ENCODE measurements at places on chromosomes 4 and X. TPM values are rescaled to one million over a fixed set of nuclear protein-coding genes. Genes with fewer than 3 reads are reported as not detected.

Gene MGARP
- 0.19 TPM for total RNA-seq

DNA sequence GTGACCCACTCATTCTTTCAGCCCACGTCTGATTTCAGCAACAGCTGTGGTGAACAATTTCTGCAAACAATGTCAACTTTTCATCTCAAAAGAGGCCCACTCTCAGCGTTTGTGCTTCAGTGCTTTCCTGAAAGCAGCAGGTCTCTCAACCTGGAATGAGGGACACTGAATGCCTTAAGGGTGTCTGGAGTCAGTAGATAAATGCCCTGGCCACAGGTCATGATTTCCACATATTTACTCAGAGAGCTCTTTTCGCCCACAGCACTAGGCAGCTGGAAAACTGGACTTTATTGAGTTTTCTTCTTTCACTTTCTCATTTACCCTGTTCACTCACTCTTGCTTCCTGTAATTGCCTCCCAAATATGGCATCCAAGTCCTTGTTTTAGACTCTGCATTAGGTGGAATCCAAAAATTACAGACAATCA lies 52.8 kb downstream of the NPFFR2 start:
- no peak for DNase-seq

GRCh38 chr4:183008492-183008891 lies 90.6 kb upstream of the WWC2 start:
- DNase-seq, result no peak

- no peak for DNase-seq
Measured at GRCh38 chrX:40263014-40263560, 165.3 kb upstream of the BCOR start.

Gene TRMT10A
- total RNA-seq, result 8.5 TPM

Gene TCEAL2
- 0.39 TPM for total RNA-seq

GRCh38 chrX:103464072-103464773 lies 55.1 kb downstream of the RAB40A start:
- DNase-seq, result peak; percentile 6

DNA sequence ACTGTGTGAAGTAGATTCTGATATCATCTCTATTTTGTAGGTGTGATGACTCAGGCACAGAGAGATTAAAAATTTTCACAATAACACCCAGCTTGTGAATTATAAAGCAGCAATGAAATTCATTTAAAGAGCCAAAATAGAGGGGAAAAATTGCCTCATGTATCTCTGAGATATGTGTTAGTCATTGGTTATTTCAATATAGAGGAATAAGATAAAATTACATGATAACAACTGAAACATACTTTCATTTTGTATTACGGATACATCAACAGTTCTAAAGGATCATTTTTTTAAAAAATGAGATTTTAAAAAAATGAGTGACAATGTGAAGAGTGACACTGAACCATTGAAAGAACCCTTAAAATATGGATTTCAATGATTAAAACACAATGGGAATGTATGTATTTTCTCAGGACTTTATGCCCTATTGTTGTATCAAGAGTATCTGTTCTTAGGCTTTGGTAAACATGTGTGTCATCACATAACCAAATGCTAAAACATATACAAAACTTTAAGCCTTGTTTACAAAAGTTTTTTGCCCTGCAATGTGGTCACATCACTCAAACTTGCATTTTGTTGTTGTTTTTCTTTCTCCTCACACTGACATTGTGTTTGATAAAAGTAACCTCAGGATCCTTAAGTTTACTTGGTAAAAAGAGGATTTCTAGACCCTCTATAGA lies 221.3 kb downstream of the ANTXR2 start:
- DNase-seq, result no peak

- no peak for DNase-seq
Measured at GRCh38 chr4:55904576-55904975, 44.2 kb upstream of the CEP135 start.

DNA sequence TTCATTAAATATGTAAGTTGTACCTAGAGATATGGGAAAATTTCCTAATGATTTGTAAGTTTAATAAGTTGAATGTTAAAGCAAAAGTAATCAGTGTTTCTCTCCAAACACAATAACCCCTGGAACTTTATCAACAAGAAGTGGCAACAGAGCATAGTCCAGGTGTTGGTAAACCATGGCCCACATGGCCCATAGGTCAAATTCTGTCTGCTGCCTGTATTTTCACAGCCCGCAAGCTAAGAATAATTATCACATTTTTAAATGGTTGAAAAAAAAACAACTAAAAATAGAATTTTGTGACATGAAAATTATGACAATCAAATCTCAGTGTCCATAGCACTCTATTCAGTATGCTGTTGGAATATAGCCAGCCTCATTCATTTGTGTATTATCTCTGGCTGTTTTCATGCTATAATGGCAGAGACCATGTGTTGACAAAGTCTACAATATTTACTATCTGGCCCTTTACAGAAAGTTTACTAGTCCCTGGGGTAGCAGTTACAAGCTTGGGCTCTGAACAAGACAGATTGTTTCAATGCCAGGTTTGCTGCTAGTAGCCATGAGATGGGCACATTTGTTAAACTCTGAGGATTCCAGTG lies 395.8 kb downstream of the GASK1B start:
- DNase-seq, result no peak

DNA sequence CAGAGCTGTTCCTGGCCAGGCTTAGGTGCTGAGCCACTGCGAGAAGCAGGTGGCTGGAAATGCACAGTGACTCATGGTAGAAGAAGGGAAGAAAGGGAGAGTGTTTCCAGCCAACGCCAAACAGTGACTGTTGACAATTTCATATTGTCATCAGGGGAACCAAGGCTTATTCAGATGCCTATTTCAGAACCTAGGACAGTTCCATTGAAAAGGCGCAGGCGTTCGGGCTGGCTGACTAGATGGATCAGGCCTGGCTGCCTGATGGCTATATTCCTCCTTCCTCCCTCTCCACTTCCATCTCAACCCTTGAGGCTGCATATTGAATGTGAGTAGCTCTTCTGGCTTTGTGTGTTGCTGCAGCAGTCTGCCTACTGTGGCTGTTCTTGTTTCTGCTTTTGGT lies 73.0 kb upstream of the FRMPD4 start:
- DNase-seq, result no peak

Gene ITM2A
- total RNA-seq, result 53.4 TPM

Gene STK32B
- not detected for total RNA-seq

Gene RRAGB
- total RNA-seq, result 6.5 TPM

Gene MAGEC1
- not detected for total RNA-seq

- DNase-seq, result no peak
Measured at GRCh38 chrX:51697397-51697796, 12.9 kb upstream of the CENPVL1 start.

- DNase-seq, result no peak
Measured at GRCh38 chrX:50707405-50707804, 106.6 kb downstream of the SHROOM4 start.

Gene RHOXF2
- not detected for total RNA-seq

- no peak for DNase-seq
Measured at GRCh38 chr4:145217349-145217748, 37.0 kb upstream of the OTUD4 start.

Gene NAP1L2
- 2.9 TPM for total RNA-seq

GRCh38 chr4:39259571-39260330 lies 77.4 kb downstream of the WDR19 start:
- no peak for DNase-seq

DNA sequence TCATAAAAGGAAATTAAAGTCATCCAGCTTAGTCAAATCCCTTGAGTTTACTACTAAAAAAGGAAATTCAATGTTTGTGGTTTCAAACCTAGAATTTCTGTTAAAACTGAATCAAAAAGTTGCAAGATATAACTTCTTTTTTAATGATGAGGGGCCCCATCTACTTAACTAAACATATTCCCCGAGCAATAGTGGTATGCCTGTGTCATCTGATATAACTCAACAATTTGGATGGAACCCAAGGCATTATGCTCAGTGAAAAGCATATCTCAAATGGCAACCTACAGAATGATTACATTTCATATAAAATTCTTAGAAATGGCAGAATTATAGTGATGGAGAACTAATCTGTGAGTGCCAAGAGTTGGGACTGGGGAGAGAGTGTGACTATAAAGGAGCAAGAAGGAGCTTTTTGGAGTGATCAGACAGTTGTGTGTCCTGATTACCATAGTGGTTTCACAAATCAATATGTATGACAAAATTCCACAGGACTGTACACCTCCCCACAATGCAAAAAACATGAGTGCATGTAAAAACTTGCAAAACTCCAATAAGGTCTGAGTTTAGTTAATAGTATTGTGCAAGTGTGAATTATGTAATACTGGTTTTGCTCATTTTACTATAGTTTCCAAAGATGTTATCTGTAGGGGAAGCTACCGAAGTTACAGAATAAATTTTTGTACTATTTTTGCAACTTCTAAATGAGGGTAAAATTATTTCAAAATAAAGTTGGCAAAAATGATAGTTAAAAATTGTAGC lies 323.2 kb downstream of the ARHGAP24 start:
- DNase-seq, result no peak

GRCh38 chrX:29952016-29952415 lies 263.3 kb upstream of the MAGEB2 start:
- no peak for DNase-seq

Gene GAB1
- 0.24 TPM for total RNA-seq

Gene MAGEB17
- total RNA-seq, result not detected

DNA sequence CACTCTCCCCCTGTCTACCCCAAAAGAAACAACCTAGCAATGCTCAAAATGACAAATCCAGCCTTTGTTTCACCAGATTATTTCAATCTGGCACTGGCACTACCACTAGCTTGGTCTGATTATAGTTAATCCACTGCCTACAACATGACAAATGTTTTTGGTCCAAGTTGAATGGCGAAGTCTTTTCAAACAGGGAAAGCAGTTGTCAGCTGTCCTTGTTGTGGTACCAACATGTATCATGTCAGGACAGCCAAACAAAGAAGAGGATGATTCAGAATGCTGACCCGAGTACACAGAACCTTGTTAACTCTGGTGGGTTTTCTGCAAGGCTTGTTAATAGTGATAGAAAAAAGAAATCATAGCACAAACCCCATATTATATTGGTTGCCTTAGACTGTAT lies 160.8 kb upstream of the ANK2 start:
- DNase-seq, result no peak

DNA sequence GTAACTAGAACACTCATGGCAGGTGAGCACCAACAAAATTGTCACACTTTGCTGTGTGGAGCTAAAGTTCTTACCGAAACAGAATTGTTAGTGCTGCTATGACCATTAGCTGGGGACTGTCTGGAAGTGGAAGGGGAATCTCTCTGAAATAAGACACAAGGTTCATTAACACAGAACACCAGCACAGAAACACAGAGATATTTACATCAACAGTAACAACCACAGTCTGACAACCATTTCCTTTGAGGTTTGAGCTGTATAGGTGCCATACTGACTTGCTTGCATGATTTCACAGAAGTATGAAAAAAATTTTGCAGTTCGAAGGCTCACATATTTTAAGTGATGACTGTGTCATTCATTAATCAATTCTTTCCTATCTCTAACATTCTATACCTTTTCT lies 109.8 kb downstream of the NYX start:
- no peak for DNase-seq

GRCh38 chrX:70509078-70509477 lies 64.4 kb downstream of the DLG3 start:
- no peak for DNase-seq

Data from activated naive CD8-positive, alpha-beta T cell treated with anti-CD3 and anti-CD28 coated beads for 36 hours (primary cell).